ENCODE measurements at places on chromosomes 13 and 19.

DNA sequence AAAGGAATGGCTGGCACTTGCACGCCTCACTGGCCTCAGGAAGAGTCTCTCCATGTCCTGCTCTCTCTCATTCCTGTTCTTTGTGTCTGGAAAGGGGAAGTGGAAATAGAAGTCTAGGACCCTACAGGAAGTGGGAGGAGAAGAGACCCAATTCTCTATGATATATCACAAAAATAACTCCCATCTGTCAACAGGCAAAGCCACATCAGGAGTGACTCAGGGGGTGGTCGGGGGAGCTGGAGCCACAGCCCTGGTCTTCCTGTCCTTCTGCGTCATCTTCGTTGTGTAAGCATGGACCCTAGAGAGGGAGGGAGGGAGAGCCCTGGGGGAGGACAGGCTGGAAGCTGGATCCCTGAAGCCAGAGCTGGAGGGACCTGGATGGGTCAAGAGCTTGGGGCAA is 3.0 kb downstream of the SIGLEC9 start:
- no peak for DNase-seq

DNA sequence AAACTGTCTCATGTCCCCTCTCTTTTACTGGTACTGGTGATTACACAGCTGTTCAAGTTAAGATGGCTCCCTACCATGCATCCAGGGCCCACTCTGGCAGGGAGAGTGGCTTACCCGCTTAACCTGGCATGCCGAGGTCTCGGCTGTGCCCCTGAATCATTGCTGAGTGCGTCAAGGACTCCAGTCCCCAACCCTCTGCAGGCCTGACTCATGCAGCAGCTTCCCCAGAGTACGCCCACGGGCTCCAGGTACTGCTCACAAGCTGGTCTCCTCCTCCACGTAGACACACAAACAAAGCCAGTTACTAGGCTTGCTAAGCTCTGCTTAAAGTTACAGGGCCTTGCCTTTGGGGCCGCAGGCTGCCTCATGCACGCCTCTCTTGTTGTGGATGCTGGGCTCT is 447.4 kb downstream of the COG6 start:
- DNase-seq: peak; percentile 73

- no peak for DNase-seq
These were observed 106.8 kb downstream of the STOML3 start for GRCh38 chr13:38883783-38884182.

GRCh38 chr19:5974721-5975387 is 3.1 kb downstream of the RANBP3 start:
- no peak for DNase-seq

- no peak for DNase-seq
These were observed 991.2 kb downstream of the UQCRFS1 start for GRCh38 chr19:28221736-28222135.

DNA sequence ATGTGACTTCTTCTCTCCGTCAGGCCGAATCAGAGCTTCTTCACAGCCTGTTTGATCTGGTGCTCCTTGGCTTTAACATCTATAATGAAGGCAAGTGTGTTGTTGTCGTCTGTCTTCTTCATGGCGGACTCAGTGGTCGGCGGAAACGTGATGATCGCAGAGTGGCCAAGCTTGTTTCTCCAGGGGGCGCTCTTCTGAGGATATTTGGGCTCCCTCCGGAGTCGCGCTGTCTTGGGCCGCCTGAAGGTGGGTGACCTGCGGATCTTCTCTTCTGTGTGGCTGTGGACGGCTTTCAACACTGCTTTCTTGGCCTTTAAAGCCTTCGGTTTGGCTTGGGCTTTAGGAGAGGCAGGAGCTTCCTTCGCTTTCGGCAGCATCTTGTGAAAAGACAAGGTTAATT is 9.8 kb downstream of the TPRX1 start:
- no peak for DNase-seq

- no peak for DNase-seq
These were observed 23.5 kb upstream of the DCLK1 start for GRCh38 chr13:36154567-36155291.

- DNase-seq: no peak
These were observed 19.8 kb downstream of the LRRC4B start for GRCh38 chr19:50548191-50549058.

- DNase-seq: no peak
These were observed 19.7 kb upstream of the CEACAM3 start for GRCh38 chr19:41776700-41777099.

DNA sequence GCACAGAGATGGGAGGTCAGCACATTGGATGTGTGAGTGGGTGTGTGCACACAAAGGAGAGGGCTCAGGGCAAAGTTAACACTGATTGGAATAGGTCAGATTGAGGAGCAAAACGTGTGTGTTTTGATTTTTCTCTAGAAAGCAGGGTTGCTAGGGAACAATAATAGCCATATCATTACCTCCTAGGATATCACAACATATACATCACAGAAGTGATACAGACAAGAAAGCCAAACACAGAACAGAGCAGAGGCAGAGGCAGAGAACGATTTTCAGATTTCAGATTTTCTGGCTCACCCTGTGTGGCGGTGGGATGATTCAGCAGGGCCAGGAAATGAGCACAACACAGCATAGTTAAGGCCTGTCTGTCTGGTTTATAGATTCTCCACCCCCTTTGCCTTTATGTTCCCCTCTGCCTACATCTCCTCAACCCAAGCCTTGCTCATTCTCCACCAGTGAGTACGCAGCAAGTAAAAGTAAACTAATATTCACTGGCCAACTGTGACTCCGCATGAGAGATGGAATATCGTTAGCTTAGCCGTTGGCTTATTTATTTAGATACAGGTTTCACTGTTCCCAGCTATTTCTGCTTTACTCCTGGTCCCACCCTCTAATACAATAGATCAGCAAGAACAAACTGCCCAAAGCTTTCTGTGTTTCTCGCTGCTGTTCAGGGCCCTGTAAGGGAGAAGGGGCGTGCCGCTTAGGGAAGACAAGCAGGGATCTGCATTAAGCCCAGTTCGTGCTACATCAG is 182.7 kb upstream of the TSC22D1 start:
- DNase-seq: no peak

GRCh38 chr13:105377452-105377851 is 1158.0 kb downstream of the EFNB2 start:
- DNase-seq: no peak

DNA sequence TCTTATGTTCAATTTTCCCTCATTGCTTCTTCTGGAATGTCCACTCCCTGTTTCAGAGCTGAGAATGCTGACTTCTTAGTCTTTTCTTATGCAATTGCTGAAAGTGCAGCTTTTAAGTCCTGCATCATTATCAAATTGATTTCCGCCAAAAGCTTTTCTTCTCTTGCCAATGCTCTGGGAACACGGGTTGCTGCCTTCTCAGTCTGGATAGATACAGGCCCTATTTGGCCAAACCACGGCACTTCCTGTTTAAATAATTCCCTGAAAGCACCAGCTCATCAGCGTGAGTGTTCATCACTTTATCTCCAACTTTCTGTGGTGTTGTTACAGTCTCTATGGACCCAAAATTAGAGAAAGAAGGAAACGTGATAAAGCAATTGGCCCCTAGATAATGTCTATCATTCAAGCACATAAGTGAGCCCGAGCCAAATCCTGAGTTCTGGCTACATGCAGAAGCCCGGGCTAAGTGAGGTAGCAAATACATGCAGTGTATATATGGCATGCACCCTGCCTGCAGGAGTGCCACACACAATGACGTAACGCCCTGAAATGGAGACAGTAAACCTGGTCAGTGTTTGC is 85.7 kb downstream of the CYSLTR2 start:
- DNase-seq: no peak

DNA sequence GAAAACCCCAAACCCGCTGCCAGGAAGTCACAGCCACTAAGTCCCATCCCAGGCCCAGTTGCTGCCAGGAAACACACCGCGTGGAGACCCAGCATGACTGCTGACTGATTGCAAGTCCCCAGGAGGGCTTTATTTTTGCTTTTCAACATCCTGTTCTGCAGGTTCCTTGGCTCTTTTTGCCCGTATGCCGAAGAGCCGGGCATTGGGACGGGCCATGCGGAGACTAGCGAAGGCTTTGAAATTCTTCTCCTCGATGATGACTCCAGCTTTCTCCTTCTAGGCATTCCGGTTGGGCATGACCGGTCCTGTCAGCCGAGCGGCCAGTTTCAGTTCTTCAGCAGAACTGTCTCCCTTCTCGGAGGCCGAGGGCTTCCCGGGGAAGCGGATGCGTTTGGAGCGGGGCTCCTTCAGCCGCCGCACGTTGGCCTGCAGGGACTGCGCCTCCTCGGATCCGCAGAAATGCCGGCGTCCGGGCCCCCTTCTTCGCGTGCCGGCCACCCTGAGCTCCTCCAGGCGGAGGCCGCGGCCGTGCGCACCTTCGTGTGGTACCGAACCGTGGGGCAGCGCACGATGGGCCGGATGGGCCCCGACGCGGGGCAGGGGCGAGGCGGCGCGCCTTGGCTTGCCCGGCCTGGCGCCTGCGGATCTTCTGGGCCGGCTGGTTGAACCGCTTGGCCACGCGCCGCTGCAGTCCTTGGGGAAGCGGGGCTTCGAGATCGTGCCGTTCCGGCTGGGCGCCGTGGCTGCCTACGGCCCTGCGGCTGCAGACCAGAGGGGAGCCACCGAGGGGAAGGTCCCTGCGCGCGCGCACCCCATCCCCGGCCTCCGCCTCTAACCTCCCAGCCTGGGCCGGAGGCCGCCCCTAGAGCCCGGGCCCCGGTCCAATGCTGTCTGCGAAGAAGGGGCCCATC is 15.2 kb downstream of the ZSCAN5C start:
- no peak for DNase-seq

DNA sequence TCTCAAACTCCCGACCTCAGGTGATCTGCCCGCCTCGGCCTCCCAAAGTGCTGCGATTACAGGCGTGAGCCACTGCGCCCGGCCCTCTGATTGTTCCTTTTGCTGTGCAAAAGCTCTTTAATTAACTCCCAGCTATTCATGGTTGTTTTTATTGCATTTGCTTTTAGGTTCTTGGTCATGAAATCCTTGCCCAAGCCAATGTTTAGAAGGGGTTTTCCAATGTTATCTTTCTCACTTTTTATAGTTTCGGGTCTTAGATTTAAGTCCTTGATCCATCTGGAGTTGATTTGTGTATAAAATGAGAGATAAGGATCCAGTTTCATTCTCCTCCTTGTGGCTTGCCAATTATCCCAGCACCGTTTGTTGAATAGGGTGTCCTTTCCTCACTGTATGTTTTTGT is 19.2 kb upstream of the GRTP1 start:
- no peak for DNase-seq

GRCh38 chr19:6279620-6279930 is 200 bp downstream of the MLLT1 start:
- no peak for DNase-seq

GRCh38 chr13:24271601-24272451 is 37.6 kb upstream of the C1QTNF9 start:
- DNase-seq: peak; percentile 90

GRCh38 chr13:28607187-28607955 is 51.6 kb upstream of the POMP start:
- DNase-seq: no peak

DNA sequence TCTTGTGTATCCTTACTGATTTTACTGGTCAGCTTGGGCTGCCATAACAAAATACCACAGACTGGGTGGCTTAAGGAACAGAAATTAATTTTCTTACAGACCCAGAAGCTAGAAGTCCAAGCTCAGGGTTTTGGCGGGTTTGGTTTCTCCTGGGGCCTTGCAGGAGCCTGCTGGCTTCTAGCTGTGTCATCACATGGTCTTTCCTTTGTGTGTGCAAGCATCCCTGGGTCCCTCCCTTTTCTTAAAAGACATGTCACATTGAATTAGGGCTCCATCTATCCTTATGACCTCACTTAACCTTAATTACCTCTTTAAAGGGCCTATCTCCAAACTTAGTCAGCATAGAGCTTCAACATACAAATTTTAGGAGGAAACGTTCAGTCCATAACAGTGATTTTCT is 23.4 kb downstream of the UBAC2 start:
- DNase-seq: no peak

DNA sequence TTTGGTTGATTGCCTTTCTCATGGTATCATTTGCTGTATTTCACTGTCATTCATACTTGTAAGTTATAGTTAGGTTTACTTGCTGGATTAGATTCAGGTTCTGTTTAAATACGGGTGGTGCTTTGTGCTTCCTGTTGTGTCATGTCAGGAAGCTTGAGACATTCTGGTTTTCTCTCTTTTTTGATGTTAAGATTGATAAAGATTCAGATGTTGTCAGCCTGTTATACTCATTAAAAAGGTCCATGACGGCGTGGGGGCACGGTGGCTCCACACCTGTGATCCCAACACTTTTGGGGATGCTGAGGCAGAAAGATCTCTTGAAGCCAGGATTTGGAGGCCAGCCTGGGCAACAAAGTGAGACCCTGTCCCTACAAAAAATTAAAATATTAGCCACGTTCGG is 45.7 kb downstream of the NAA16 start:
- peak; percentile 65 for DNase-seq

GRCh38 chr13:36550177-36550576 is 117.9 kb downstream of the CCNA1 start:
- DNase-seq: no peak

GRCh38 chr19:18737954-18738351 is 53.2 kb downstream of the COMP start:
- no peak for DNase-seq

GRCh38 chr13:112446867-112447266 is 70.7 kb downstream of the SPACA7 start:
- DNase-seq: no peak

GRCh38 chr19:1521636-1522035 is 2.2 kb upstream of the PLK5 start:
- no peak for DNase-seq

- DNase-seq: no peak
These were observed 2.9 kb upstream of the CHAMP1 start for GRCh38 chr13:114311387-114311786.

DNA sequence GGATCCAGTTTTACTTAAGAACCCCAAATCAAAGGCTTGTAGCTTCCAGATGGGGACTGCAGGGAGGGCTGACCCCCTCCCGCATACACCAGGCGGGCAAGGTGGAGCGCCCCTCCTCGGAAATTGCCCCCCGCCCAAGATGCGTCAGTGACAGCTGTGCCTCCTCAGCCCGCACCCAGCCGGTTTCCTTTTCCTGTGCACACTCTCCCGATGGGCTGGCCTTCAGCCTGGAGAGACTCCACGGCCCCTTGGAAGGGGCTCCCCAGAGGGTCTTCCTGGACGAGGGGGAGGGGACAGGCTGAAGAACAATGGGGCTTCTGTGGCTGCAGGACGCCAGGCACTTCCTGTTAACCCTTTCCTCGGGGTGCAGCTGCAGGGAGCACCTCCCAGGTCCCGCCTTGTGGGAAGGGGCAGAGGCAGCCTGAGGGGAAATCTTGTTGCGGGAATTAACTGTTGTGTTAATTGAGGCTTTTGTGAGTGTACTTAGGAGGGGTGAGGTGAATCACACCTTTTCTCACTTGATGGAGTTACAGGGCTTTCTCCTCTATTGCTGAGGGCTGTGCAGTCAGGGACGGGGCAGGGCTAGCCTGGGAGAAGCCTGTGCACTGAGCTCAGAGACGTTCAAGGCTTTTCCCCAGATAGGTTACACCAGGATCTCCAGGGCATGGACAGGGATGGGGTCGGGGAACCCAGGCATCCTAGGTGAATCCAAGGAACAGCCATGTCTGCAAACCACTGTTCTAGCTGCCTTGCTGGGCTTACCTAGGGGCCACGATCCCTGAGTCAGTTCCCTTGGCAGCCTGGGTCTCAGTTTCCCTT is 14.3 kb downstream of the IER2 start:
- DNase-seq: peak; percentile 28

GRCh38 chr19:9757544-9758501 is 10.7 kb downstream of the ZNF846 start:
- DNase-seq: no peak

Measured in CD4-positive, alpha-beta memory T cell (primary cell).